HT-29 (cell line): ENCODE measurements at places on chromosomes 1 and 21. TPM values are rescaled to one million over a fixed set of nuclear protein-coding genes. Genes with fewer than 3 reads are reported as not detected.

Gene CD1E
- not detected in 2 replicates for total RNA-seq

Gene PLA2G2F
- total RNA-seq = 0.41 and 1.7 TPM in 2 replicates

Gene ZSWIM5
- 0.71 and 0.91 TPM in 2 replicates for total RNA-seq

Gene CFAP57
- total RNA-seq = 0.38 and 0.99 TPM in 2 replicates

Gene SPRR2G
- total RNA-seq = not detected in 2 replicates

Gene RXRG
- not detected in 2 replicates for total RNA-seq
